Natural killer cell treated with Interleukin-12 subunit alpha and Interleukin-12 subunit beta and Interleukin-15 and Interleukin-18, amount 100 ng/mL, for 72 hours (primary cell): ENCODE measurements at places on chromosomes 1 and 21.

- DNase-seq, result no peak
These were observed 34.1 kb downstream of the VTCN1 start for GRCh38 chr1:117176579-117176978.

DNA sequence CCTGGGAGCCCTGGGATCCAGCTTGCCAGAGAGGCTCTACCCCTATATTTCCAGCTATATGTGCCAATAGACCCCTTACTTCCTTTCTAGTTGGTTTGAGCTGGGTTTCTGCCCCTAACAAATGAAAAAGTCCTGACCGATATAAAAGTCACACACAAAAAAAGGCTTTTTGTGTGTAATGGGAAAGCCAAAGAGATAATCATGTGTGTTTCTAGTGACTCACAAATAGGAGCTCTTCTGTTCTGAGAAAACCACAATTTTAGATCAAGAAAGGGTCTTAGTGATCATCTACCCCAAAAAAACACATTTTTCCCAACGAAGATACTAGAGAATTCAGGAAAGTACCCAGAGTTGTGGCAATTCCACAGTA lies 23.0 kb upstream of the PLEKHA6 start:
- DNase-seq, result no peak

GRCh38 chr1:225668222-225668621 lies 15.3 kb upstream of the ENAH start:
- DNase-seq, result no peak

GRCh38 chr1:235898126-235898525 lies 31.4 kb upstream of the LYST start:
- DNase-seq, result no peak

- no peak for DNase-seq
These were observed 4.9 kb downstream of the C2CD2 start for GRCh38 chr21:41948901-41949300.

DNA sequence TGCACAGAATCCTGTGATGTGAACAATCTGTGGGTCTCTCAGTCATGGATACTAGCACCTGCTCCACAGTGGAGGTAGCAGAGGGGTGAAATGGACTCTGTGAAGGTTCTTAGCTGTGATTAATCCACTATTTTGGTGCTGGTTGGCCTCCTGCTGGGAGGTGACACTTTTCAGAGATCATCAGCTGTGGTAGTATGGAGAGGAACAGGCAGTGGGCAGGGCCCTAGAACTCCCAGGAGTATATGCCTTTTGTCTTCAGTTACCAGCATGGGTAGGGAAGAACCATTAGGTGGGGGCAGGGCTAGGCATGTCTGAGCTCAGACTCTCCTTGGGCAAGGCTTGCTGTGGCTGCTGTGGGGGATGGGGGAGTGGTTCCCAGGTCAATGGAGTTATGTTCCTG lies 54.0 kb upstream of the KCNJ15 start:
- DNase-seq, result no peak

DNA sequence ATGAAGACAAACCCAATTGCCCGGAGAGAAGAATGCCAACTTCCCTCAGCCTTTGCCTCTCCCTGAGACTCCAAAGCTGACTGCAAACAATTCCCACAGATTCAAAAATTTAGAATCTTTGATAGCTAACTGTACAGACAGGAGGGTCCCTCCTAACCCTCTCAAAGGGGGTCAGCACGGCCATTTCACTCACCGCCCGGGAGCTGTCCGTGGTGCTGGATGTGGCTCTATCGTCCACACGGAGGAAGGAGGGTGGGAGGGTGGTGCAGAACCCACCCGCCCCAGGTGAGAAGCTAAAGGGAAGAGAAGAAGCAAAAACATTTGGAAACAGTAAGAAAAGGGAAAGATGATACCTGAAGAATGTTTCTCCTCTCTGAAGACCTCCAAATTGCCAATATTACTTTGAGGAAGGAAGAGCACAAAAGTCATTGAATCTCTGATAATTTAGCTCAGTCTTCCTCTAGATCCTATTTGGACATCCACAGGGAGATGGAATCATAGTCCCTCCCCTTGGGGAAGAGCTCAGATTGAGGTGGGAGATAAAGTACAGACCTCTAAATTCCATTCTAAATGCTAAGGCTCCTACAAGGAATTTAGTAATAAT lies 45.6 kb downstream of the RHBG start:
- no peak for DNase-seq
